ENCODE measurements at places on chromosomes 16 and 17.

- no peak for DNase-seq
These were observed 147.5 kb upstream of the CIBAR2 start for GRCh38 chr16:85259832-85260167.

GRCh38 chr17:63356337-63356757 is 89.8 kb downstream of the CYB561 start:
- DNase-seq, result no peak

DNA sequence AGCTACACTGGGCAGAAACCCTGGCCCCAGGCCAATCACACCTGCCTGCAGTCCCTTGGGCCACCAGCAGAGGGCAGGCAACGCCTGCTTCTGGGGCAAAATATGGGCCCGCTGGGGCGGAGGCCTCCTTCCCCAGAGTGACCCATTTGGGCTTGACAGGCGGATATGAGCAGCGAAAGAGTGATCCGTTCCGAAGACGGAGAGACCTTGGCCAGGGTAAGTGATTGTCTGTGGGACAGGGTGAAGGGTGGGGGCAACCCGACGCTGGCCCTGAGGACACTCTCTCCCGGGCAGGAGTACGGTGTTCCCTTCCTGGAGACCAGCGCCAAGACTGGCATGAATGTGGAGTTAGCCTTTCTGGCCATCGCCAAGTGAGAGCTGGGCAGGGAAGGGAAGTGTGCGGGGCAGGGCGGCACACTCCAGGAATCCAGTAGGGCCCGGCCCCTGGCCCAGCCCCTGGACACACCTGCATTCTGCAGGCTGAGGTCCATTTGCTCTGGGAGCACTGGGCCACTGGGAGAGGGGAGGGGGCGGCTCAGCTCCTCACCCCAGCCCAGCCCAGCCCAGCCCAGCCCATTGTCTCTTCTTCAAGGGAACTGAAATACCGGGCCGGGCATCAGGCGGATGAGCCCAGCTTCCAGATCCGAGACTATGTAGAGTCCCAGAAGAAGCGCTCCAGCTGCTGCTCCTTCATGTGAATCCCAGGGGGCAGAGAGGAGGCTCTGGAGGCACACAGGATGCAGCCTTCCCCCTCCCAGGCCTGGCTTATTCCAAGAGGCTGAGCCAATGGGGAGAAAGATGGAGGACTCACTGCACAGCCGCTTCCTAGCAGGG is 3.5 kb upstream of the NHERF1 start:
- peak; percentile 87 for DNase-seq

- no peak for DNase-seq
These were observed 6.1 kb downstream of the HAPSTR1 start for GRCh38 chr16:9097266-9098219.

DNA sequence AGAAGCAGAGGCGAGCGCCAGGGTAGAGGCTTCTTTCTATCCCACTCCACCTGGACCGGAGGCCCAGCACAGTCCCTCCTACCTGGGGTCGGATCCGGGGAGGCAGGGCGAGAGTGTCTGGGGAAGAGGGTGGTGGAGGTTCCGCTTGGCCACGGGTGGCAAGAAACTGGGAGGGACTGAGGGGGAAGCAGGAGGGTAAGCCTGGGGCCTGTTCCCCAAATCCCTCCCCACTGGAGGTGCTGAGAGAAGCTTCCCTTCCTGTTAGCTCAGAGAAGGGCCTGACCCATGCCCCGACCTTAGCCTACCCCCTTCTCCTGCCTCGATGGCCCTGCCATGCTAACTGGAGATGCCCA is 1.8 kb upstream of the TPPP3 start:
- DNase-seq, result no peak

- DNase-seq, result peak; percentile 89
These were observed at the start of gene MPHOSPH6 for GRCh38 chr16:82169861-82170845. MPHOSPH6 (minus strand) TSS chr16:82170224; CDS start chr16:82170175, 49 bp downstream.

- peak; percentile 29 for DNase-seq
These were observed 3.0 kb upstream of the CCL2 start for GRCh38 chr17:34252095-34252443.

DNA sequence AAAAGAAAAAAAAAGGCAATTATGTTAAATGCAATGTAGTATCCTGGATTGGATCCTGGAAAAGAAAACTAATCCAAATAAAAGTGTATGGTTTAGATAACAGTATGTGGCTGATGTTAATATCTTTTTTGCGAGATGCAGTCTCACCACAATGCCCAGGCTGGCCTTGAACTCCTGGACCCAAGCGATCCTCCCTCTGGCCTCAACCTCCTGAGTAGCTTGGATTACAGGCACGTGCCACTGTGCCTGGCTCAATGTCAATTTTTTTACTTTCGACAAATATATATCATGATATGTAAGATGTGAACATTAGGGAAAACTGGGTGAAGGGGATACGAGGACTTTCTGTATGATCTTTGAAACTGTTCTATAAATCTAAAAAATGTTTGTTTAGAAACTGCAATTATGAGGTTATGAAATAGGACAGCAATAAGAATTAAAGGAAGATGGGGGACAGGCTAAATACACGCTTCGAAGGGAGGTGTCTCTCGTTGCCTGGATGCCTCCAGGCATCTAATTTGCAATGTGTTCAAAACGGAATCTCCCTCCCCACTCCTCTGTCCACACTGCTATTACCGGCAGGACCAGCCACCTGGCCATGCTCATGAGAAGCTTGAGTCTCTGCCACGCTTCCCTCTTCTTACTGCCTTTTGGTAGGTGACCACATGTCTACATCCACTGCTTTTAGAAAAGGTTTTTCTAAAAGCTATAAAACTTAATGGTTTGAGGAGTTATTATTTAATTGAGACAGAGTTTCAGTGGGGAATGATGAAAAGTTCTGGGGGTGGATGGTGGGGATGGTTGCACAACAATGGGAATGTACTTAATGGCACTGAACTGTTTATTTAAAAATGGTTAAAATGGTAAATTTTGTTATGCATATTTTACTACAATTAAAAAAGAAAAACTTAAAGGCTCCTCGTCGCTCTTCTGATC is 15.2 kb downstream of the UBE2O start:
- DNase-seq, result no peak

GRCh38 chr17:37101306-37101705 is 152.6 kb downstream of the AATF start:
- DNase-seq, result no peak

GRCh38 chr16:88004391-88004790 is 53.2 kb downstream of the BANP start:
- no peak for DNase-seq

GRCh38 chr16:64096689-64097088 is 1025.2 kb downstream of the CDH11 start:
- no peak for DNase-seq

- no peak for DNase-seq
These were observed 6.5 kb downstream of the MFSD6L start for GRCh38 chr17:8792646-8793045.

GRCh38 chr17:60345233-60345632 is 46.7 kb downstream of the USP32 start:
- no peak for DNase-seq

- DNase-seq, result no peak
These were observed 122.4 kb downstream of the HIC1 start for GRCh38 chr17:2177235-2177811.

- no peak for DNase-seq
These were observed 6.0 kb downstream of the DDX19B start for GRCh38 chr16:70304892-70305448.

DNA sequence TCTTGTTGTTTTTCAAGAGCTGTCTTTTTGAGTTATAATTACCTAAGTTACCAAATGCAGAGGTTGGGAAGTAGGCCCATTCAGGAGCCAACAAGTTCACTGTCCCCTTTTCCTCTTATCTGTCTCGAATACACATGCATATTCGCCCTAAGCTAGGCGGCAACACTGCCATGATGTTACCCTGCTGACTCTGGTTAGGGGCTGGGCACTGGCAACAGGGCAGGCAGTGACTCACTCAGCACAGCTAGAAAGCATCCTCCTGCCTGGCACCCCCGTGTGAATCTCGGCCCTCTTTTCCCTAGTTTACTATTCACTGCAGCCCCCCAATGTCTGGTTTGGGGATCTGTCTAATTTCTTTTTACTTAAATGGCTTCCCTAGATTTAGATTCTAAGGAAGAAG is 13.8 kb downstream of the DBF4B start:
- DNase-seq, result no peak

GRCh38 chr16:12898551-12898950 is 2.8 kb upstream of the SHISA9 start:
- no peak for DNase-seq

- peak; percentile 95 for DNase-seq
These were observed 739 bp downstream of the TCF25 start for GRCh38 chr16:89873972-89874689.

GRCh38 chr16:24995469-24995868 is 19.7 kb downstream of the ARHGAP17 start:
- DNase-seq, result no peak

- no peak for DNase-seq
These were observed 40.5 kb downstream of the BEAN1 start for GRCh38 chr16:66467611-66468010.

DNA sequence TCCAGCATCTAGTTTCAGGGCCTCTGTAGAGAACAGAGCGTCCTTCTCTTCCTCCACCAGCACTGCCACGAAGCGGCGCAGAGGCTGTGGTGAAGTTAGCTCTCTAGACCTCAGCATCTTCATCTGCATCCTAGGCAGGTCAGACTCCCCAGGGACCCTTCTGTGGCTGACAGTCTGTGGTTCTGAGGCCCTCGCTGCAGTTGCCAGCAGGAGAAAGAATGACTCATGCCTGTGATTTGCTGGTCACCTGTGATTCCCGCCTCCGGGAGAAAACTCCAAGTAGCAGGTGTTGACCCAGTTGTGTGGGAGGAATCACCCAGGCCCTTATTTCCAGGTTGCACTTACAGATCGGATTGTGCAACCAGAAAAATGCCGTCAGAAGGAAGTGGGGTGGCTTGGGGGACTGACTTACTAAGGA is 117.3 kb upstream of the CACNG5 start:
- no peak for DNase-seq

GRCh38 chr16:228852-229730 is at the start of gene LUC7L:
LUC7L (minus strand) TSS chr16:229449; CDS start chr16:229339, 110 bp downstream.
- peak; percentile 89 for DNase-seq

DNA sequence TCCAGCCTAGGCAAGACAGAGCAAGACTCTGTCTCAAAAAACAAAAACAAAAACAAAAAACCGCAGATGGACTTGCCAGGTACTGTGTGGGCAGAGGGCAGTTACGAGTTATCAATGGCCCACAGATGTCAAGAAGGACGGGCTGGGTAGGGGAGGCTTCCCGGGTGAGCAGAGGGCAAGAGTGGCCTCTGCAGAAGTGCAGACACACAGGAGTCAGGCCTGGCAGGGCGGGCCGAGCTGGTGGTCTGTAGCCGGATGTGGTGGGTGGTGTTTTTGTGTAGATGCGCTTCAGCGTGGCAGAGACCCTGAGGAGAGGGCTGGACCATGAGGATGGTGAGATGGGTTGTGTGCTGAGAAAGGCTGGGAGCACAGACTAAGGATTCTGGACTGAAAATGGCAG is 44.9 kb upstream of the KDM6B start:
- DNase-seq, result no peak

- no peak for DNase-seq
These were observed 49.6 kb downstream of the PSMD12 start for GRCh38 chr17:67316781-67317180.
